Stimulated activated CD4-positive, alpha-beta T cell treated with anti-CD3 and anti-CD28 coated beads, Interleukin-2, amount 100 ng/mL, for 4 hours (primary cell): ENCODE measurements at places on chromosomes 4 and X.

DNA sequence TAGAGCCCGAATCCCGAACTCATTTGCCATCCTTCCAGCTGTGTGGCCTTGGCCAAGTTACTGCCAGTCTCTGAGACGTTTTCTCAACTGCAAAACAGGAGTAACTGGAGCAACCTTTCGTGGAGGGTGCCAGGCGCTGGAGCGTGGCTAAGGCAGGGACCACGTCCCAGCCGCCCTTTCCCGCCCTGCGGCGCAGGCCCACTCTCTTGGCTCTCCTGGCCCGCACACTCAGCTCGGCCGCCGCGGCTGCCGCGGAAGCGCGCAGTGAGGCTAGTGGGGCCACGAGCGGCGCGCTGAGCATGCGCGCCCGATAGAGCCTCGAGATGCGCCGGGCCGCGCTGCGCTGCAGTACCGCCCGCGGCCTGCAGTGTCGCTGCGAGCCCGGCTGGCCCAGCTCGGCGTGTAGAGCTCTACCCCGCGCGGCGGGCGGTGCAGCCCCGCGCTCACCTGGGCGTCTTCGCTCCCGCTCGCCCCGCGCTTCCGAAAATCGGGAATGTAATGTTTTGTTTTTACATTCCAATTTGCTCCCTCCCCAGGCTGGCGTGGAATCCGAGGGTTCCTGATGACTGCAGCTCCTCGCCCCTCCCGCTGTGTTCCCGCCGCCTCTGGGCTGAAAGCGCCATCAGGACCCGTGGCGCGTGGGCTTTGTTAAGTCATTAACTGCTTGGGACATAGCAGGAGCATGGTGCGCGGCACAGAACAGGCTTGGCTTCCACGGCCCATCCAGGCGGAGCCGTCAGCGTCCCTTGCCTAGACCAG, 4.0 kb upstream of the ZNF518B start:
- peak; percentile 62 for DNase-seq

GRCh38 chr4:32340591-32340990, 1620.4 kb downstream of the PCDH7 start:
- no peak for DNase-seq

- no peak for DNase-seq
Observed at GRCh38 chr4:36786519-36786918, 458.0 kb upstream of the NWD2 start.

- DNase-seq, result no peak
Observed at GRCh38 chr4:37367901-37368300, 123.4 kb downstream of the NWD2 start.

GRCh38 chr4:122861172-122861943, 34.7 kb downstream of the FGF2 start:
- DNase-seq, result no peak
